ENCODE measurements at places on chromosomes 6 and 20.
A peak's percentile ranks its signal among the peaks of the same experiment; 100 is the strongest.

DNA sequence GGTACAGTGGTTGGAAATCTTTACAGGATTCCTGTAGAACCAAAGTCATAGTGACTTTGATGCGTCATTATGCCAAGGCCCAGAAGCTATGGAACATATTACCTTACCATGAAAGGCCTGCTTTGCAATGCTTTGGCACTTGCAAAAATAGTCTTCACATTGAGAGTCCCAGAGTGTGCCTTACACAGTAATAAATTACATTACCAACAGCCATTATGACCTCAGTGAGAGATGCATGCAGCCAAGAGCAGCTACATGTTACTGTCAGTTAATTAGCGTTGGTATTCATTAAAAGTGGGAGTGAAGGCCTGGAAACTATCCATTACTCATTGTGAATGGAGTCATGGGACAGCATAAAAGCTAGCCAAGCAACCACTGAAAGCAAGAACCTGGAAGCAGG lies 39.2 kb upstream of the HDDC2 start:
- no peak for DNase-seq

GRCh38 chr20:3995067-3995748 lies 20.1 kb downstream of the RNF24 start:
- no peak for DNase-seq

DNA sequence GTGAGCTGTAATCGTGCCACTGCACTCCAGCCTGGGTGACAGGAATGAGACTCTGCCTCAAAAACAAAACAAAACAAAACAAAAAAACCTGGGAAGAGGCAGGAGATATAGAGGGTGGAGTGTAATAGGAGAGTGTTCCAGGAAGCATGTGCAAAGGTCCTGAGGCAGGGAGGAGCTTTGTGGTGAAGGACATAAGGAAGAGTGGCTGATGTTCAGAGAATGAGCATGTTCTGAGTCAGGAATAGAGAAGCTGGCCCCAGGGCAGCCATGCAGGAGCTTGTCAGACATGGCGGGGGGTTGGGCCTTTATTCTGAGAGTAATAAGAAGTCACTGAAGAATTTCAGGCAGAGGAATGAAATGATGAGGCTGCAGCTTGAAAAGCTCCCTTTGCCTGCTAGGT lies 337.0 kb downstream of the CDH26 start:
- DNase-seq: no peak

GRCh38 chr20:14761903-14762302 lies 424.5 kb upstream of the FLRT3 start:
- DNase-seq: no peak

DNA sequence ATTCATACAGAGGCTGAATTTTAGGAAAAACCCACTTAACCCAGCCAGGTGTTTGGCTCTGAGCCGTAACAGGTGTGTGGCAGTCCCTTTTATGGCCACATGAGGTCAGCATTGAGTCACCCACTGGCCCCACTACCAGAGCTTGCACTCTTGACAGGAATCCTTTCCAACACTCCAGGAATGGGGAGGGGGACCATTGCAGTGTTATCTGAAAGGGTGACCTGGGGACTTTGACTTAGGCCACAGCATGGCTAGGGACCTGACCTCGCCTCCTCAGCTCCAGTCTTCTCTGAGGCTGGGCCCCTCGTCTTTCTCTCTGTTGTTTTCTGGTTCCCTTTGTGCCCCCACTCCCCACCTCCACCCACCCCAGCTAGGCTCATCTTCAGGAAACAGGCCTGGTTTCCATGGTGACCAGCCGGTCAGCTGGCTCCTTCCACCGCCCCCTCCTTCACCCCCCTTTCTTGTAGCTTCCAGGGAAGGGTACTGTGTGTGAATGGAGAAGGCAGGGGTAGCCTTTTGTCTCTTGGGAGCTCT lies 2.1 kb upstream of the TMEM151B start:
- peak; percentile 20 for DNase-seq

- DNase-seq: no peak
These were observed 36.2 kb upstream of the BAG2 start for GRCh38 chr6:57135885-57136284.

DNA sequence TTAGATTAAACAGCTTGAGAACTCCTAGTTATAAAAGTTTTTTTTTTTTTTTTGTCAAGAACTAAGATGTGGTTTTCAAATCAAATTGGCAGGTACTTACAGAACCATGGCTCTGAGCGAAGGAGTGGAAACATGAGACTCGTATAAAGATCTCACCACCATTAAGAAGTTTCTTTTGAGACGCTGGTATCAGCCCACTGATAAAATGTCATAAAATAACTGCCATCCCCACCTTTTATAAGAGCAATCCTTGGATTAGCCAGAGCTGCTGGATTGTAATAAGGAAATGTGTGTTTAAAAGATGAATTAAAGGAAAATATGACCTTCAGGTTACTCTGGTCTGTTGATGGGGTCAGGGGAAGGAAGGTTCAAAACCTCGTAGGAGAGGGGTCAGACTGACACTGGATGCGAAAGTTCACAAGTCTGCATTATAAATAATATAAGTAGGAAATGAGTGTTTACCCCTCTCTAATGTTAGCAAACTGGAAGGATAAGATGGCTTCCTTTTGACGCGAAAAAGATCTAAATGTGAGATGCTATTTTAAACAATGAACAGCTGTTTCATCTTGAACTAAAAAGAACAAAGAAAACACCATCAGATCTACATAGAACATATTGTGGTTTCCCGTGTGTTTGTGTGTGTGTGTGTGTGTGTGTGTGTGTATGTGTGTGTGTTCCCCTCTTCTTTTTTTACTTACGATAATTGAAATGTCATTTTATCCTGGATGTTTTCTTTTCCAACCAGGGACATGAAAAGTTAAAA lies 386.8 kb upstream of the JAG1 start:
- no peak for DNase-seq

GRCh38 chr20:10965936-10966470 lies 292.2 kb upstream of the JAG1 start:
- no peak for DNase-seq

DNA sequence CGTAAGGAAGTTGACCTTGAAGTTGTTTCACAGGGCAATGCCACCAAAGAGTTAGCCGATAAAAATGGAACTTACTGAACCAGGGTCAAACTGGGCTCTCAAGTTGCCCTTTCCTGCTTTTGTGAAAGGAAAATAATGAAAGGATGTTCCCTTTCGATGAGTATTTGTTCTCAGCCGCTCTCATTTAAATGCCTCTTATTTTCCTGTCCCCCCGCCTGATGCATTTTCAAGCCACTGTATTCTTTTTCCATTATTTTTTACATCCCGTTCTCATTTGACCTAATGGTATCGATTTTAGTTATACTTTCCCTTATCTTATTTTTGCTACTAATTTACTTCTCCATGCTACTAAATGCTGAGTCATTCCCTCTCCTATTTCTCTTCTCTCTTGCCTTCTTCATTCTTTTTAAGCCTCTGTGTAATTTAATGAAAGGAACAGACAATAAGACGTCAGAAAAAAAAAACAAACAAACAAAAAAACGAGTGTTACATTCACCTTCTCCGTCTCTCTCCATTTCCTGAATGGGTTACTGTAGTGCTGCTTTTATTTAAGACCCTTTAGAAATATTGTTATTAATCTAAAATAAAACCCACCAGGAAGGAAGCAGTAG lies 655 bp upstream of the NDUFAF4 start:
- no peak for DNase-seq

GRCh38 chr20:50227506-50227905 lies 36.9 kb downstream of the CEBPB start:
- no peak for DNase-seq

DNA sequence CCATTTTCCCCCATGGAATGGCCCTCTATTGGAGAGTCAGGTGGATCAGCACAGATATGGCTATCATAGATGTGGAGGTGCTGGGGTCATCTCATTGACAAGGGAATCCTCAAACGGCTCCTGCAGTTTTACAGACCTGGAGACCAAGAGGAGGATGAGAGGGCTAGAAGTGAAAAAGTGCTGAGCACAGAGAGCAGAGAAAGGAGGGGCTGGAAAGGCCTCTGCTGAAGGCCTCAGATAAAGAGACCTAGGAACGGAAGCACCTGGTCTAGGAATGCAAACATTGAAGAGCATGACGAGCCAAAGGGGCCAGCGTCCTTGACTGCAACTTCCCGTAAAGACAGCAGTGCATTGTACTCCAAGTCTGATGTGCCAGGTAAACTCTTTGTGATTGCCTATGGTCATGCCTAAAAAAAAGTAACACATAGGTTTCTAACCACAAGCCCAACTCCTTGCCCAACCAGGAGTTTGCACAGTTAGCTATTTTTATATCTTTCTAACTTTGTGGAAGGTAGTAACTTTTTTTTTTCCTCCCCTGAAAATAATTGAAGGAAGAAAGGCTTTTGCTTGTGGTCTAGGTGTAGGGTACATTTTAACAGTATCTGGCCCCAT lies 15.2 kb downstream of the RSPH4A start:
- DNase-seq: no peak

DNA sequence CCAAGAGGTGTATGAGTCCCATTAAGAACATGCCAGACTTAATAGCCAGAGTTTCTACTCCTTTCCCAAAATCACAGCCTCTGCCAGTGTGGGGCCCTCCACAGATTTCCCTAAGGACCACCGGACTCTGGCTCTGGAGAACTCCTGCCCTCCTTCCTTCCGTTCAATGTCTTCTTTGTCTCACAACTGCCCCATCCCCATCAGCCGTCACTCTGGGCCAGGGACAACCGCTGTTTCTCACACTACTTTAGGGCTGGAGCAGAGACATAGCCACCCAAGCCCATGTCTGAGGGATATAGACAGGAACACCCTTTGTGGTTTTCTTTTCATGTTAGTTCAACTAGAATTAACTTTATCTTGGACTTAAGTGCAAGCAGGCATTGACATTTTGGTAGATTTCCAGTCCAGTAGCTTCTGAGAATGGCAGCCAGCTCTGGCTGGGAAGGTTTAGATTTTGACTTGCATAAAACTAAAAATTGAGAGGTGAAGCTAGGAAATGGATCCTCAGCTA lies 6.7 kb upstream of the ACSS1 start:
- DNase-seq: no peak

DNA sequence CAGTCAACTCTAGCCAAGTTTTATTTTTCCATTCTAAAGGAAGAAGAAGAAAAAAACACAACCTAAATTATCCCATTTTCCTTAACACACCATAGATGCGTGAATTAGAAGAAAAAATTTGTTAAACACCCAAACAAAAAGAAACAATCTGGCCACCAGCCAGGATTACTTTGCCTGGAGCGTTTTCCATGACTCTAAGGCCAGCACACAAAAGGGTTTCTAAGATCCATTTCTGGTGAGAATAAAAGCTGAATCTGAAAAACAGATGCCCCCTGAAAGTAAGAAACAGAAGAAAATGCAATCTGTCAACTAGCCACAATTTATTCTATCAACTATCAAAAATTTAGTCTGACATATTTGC lies 267.2 kb upstream of the SULF2 start:
- peak; percentile 47 for DNase-seq

- DNase-seq: no peak
These were observed 87.0 kb upstream of the LRFN2 start for GRCh38 chr6:40674170-40674569.

DNA sequence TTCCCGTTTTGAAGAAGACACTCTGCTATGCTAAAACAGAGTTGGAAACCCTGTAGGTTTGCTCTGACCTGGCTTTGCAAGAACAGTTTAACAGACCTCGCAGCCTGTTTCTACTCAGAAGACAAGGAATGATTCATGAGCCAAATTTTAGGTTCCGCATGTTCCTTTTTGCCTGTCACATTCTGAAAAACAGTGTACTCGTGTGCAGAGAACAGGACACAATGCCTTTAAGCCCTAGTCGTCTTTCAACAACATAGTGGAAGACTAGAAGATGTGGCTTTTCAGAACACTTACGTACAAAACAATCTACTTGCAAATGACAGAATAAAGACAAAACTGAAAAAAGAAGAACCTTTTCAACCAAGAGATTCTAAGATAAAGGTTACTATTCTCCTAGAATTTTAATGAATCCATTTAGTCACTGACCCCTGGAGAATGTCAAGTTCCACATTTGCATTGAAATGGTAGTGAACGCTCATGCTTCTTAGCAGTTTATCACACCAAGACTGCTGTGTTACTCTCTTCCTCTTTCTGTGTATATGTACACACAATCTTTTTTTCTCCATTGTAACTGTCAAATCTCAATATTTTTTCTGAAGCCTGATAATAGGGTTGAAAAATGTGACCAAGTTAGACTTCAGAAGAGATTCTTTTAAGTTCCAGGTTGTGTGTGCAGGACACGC lies 220.7 kb upstream of the NRSN1 start:
- DNase-seq: no peak

- no peak for DNase-seq
These were observed 9.1 kb downstream of the TXLNB start for GRCh38 chr6:139282684-139283083.

- DNase-seq: no peak
These were observed 60.2 kb upstream of the L3MBTL3 start for GRCh38 chr6:129957941-129958898.

- no peak for DNase-seq
These were observed 12.7 kb upstream of the RAMACL start for GRCh38 chr6:166599205-166599604.

DNA sequence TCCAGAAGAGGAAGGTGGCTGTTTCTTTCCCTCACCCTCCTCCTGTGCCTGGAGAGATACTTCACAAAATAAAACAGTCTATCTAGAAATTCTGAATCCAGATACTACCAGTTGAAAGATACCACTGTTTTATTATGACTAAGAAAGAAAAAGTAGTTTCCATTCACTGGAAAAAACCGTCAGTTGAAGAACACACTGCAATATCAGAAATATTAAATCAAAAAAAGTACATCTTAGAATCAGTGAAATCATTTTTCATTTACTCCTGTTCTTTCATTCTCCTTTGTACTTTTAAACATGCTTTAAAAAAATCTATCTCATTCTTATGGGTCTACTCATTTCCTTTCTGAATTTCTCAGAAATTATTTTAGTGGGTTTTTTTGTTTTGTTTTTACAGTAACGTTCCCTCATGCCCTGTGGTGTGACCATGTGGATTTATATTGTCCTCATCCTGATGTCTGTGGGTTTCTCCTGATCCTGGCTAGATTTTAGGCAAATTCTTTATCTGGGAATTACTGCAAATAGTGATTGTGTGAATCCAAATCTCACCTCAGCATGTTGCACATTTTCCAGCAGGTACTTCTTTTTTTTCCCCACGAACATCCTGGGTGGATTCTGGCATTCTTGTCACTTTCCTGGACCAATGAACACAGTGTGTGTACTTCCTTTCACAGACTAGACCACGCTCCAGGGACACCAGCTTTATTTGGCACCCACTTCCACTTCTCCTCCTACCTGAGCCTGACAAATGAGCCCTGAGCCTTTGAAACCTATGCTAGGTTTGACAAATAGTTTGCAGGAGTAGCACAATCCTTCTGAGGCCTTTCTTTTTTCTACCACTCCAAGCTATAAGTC lies 114.0 kb upstream of the LAMP5 start:
- DNase-seq: peak; percentile 23

DNA sequence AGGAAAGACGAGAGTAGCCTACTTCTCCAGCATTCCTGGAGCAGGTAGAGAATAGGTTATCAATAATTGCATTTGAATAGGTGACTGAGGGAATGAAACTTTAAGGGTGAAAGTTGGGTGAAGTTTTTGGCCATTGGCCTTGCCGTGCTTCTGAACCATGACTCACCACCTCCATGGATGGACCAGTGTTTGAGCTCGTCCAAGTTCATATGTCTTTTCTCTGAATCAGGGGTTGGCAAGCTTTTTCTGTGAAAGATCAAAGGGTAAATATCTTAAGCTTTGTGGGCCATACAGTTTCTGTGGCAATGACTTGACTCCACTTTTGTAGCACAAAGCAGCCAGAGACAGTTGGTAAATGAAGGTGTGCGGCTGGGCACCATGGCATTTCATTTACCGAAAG lies 31.8 kb downstream of the SNRNP48 start:
- no peak for DNase-seq
